ENCODE measurements at places on chromosomes 2 and 18. TPM values are rescaled to one million over a fixed set of nuclear protein-coding genes. Genes with fewer than 3 reads are reported as not detected.

DNA sequence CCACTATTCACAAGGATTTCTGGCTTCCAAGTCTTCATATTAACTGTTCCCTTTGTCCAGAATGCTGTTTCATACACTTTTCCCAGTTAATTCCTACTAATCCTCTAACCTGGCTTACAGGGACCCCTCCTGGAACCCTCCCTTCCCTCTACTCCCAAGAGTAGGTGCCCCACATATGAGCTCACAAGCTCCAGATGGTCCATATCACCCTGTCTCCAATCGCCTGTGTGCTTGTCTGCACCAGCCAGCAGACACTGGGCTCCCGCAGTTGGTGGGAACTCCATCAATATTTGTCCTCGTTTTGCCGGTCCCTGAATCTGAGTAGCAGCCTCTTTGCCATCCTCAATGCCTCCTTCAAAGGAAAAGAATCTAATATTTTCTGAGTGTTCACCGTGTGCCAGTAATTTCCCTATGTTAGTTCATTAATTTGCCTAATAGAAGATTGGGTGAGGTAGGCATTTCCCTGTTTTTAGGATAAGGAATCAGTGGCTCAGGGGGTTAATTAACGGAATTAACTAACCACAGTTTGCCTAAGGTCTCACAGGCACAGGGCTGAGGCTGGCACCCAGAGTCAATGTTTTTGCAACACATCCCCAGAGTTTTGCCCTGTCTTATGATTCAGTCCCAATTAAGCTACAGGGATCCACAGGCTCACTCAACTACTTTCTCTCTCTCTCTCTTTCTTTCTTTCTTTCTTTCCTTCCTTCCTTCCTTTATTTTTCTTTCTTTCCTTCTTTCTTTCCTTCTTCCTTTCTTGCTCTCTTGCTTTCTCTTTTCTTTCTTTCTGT, 141.6 kb upstream of the CYP1B1 start:
- no peaks in the 10 kb centered on the region for H3K27me3 ChIP-seq
- H3K36me3 ChIP-seq, result no peaks in the 10 kb centered on the region
- no peak overlapping the region for H3K27ac ChIP-seq
- H3K4me3 ChIP-seq, result no peak overlapping the region
- DNase-seq, result no peak
- no peaks in the 10 kb centered on the region for H3K4me1 ChIP-seq

GRCh38 chr2:24721470-24721869, 71.7 kb downstream of the PTRHD1 start:
- DNase-seq, result peak; percentile 11
- H3K27ac ChIP-seq, result peak overlapping the region; percentile 65
- H3K36me3 ChIP-seq, result peaks cover 11% of the 10 kb centered on the region
- H3K27me3 ChIP-seq, result no peaks in the 10 kb centered on the region

The NT5DC4 gene
- not detected for total RNA-seq

DNA sequence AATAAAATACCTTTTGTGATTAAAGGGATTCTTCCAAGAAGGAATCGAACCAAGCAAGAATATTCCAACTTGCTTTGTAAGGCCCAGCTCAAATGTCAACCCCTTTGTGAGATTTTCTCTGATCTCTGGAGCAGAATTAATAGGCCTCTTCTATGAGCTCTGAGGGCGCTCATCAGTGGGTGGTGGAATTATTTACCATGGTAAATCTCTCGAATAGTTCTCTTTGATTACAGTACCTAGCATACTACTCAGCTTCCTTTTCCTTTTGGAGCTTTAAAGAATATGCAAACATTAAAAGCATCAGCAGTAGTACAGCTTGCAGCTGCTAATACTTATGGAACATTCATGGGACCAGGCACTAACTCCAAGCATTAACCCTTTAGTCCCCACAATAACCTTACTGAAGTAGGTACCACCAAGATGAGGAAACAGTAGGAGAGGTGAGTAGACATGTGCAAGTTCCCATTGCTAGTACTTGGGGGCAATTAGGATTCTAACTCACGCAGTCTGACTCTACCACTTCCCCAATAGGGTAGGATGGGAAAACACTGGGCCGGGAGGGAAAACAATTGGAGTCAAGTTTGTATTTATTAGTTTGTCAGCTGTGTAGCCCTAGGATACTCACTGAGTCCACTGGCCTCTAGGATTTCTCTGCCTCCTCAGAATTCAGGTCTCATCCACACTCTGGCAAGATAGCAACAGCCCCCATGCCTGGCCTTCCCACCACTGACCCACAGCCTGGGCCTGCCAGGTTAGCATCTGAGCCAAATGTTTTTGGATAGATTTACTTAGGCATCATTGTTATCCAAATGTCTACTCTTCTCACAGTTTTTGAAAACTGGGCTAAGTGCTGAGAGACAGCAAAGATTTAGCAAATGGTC, 21.7 kb downstream of the ADD2 start:
- H3K4me1 ChIP-seq, result no peaks in the 10 kb centered on the region
- no peak overlapping the region for H3K4me3 ChIP-seq
- H3K27me3 ChIP-seq, result no peaks in the 10 kb centered on the region
- H3K27ac ChIP-seq, result no peak overlapping the region
- H3K36me3 ChIP-seq, result no peaks in the 10 kb centered on the region

The CD8B2 gene
- not detected for total RNA-seq

The CCDC102B gene
- total RNA-seq, result 3.3 TPM
